Motor neuron (in vitro differentiated cells): ENCODE measurements at places on chromosomes 3 and 15.
A peak's percentile ranks its signal among the peaks of the same experiment; 100 is the strongest.

- ATAC-seq: no peak
Observed at GRCh38 chr3:151568184-151568583, 107.3 kb upstream of the IGSF10 start.

- peak; percentile 64 for ATAC-seq
Observed at GRCh38 chr3:25895443-25895842, 105.6 kb downstream of the OXSM start.

- no peak for ATAC-seq
Observed at GRCh38 chr3:161964857-161965256, 468.2 kb downstream of the OTOL1 start.

DNA sequence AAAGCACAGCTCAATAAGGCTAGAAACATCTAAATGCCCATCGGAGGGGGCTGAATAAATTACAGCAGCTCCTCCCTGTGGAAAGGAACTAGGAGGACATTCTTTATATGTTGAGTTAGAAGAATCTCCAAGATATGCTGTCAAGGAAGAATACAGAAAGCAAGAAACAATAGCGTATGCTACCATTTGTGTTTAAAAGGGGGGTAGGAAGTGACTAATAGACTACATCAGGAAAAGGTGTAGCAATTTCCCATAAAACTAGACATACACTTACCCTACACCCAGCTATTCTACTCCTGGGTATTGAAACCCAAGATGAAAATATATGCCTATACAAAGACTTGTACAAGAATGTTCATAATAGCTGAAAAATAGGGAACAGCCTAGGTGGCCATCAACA lies 21.6 kb downstream of the SEC61A1 start:
- no peak for ATAC-seq

- ATAC-seq: no peak
Observed at GRCh38 chr3:56955492-56956111, 104.9 kb upstream of the SPATA12 start.

DNA sequence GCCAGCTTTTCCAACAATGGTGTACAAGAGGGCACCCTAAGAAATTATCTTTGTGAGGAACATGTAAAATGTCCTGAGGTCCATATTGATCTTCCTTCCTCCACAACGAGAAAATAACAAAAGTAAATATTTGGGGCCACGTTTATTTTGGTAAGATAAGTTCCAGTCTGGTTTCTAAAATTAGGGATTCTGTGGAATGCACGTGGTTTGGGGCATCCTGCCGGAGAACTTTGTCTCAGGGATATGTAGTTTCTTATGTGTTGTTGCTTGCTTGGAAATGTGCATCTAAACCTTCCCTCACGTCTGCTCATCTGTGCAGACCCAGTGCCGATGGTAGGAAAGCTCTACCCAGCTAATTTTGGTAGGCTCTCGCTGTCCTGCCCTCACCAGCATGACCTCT lies 62.8 kb downstream of the CTDSPL start:
- ATAC-seq: no peak

DNA sequence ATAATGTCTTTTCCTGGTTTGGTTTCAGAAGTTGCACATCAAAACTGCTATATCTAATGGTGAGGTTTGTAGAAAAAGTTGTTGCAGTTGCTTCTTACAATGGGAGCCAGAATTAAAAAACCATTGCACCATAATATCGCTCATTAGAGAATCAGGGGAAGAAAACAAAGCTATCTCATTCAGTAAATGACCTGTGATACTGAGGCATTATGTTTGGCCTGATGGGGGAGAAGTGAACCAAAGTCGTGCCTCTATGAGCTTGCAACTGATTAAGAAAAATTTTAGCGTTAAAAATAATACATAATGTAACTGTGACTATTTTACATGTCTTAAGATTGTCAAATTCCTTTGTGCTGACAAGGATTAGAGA lies 60.2 kb upstream of the ARHGEF26 start:
- peak; percentile 40 for ATAC-seq

DNA sequence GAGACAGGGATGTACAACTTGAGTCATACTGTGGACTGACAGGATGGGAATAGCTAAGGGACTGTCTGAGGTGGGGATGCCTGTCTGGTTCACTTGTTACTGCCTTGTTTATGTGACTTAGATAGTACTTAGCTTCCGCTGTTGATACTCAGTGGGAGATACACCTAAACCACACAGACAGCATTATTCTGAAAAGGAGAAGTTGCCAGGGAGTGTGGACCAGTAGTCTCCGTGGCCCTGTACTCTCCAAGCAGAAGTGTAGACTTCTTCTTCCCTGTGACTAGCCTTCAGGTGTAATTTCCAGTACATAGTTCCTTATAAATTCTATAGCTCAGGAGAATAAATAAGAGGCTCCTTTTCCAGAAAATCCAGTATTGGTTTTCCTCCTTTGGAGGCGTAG lies 5.1 kb downstream of the HIGD2B start:
- no peak for ATAC-seq

GRCh38 chr15:67843571-67844387 lies 3.9 kb upstream of the RNU6-1 start:
- peak; percentile 9 for ATAC-seq

- no peak for ATAC-seq
Observed at GRCh38 chr15:40055576-40056293, 16.8 kb upstream of the SRP14 start.

DNA sequence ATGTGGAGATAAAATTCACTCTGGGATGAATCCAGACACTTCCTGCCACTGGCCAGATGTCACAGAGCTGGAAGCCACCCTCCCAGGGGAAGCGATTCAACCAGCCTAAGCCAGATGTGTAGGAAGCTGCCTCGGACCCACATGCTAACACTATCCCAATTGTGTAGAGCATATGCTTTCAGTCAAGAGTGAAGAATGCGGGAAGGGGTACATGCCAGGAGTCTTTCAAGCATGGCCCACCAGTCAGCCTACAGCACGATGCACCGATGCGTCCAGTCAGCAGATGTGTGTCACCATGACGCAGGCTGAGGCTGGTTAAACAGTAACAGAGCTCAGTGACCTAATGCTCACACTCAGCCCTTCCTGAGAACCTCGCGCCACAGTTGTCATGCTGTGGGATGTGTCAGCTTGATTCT lies 38.8 kb upstream of the BNC1 start:
- ATAC-seq: peak; percentile 99

- ATAC-seq: no peak
Observed at GRCh38 chr3:166900866-166901577, 479.1 kb downstream of the ZBBX start.

DNA sequence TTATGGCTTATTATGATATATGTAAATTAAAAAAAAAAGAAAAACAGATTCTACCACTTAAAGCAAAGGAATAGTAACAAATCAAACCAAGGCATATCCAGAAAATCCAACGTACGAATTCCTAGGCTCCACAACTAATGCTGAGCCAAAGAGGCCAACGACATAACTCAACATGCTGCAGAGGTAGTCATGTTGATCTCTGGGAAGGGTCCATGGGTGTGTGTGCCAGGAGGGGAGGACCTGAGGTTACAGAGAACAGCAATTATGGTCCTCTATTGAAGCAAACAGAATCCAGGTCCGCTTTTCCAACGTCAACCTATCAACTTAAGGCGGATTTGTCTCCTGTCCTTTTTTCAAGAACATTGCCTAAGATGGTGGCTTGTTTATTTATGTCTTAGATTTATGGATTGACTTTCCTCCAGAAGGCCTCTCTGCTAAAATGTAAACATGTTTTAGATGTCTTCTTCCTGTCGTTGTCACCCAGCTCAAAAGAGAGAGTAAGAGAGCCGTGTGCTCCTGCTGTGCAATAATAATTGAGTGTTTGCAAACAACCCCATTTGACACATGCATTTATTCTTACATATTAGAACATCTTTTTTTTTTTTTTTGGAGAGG lies 20.4 kb downstream of the NANOGP8 start:
- ATAC-seq: no peak

DNA sequence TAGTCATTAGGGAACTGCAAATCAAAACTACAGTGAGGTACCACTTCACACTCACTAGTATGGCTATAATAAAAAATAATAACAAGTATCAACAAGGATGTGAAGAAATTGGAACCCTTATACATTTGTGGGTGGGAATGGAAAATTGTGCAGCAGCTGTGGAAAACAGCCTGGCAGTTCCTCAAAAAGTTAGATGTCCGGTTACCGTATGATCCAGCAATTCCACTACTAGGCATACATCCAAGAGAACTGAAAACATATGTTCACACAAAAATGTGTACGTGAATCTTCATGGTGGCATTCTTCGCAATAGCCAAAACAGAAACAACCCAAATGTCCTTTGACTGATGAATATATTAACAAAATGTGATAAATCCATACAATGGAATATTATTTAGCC lies 187.9 kb upstream of the LYSMD4 start:
- no peak for ATAC-seq

- no peak for ATAC-seq
Observed at GRCh38 chr15:89067751-89068150, 20.5 kb upstream of the ABHD2 start.

GRCh38 chr3:24440760-24441464 lies 53.7 kb downstream of the THRB start:
- ATAC-seq: no peak

DNA sequence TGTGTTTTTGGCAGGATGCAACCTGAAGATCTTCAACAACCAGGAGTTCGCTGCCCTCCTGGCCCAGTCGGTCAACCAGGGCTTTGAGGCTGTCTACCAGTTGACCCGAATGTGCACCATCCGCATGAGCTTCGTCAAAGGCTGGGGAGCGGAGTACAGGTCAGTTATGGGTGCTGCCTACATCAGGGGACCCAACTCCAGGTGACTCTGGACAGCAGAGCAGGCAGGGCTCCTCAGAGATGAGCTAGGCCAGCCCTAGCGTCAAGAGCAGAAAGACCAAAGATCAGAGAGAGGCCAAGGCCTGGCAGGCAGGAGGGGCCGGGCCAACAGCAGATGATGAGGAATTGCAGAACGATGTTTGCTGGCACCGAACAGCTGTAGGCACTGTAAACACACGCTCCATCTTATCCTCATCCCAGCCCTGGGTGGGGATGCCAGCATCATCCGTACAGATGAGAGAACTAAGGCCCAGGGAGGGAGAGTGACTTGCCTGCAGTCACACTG lies 67.1 kb downstream of the AAGAB start:
- no peak for ATAC-seq

- no peak for ATAC-seq
Observed at GRCh38 chr3:119313461-119313860, 19.3 kb downstream of the ARHGAP31 start.

GRCh38 chr15:40618023-40618422 lies 24.0 kb downstream of the KNL1 start:
- ATAC-seq: no peak

- no peak for ATAC-seq
Observed at GRCh38 chr3:182424006-182424405, 369.3 kb upstream of the ATP11B start.

GRCh38 chr3:131324923-131325322 lies 56.7 kb upstream of the NUDT16 start:
- ATAC-seq: peak; percentile 71

GRCh38 chr3:72441284-72441994 lies 406.8 kb downstream of the SHQ1 start:
- ATAC-seq: no peak

DNA sequence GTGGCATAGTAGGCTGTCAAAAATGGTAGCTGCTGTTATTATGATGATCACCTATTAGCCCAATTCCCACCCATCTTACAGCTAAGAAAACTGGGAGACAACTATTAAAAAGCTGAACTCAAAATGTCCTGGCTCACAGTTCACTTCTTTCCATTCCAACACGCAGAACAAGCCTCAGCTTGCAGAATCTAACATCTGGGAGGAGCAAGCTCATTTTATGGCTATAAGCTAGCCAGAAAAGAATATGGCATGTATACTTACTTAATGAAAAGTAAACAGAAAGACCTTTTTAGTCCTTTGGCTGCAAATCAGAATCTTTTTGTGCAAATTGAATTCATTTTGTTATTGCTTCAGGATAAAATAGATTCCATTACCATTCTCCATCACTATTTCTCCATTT lies 34.8 kb upstream of the CFAP20DC start:
- ATAC-seq: no peak

DNA sequence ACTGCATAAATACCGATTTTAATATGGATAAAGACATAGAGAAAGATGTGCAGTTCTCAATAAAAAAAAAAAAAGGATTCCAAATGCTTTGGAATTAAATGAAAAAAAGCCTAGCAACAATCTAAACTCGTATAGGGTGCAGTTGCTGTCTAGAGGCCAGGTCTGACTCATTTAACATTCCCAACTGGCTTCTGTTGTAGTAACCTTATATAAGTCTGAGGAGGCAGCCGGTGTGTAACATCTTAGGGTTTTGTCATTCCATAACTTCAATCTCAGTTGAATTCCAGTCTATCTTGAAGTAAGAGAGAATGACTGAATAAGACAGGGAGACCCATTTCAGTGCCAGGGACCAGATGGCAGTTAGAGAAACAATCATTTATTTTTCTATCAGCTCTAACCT lies 6.5 kb downstream of the PDCD10 start:
- ATAC-seq: no peak

GRCh38 chr15:75202251-75203016 lies 752 bp downstream of the C15orf39 start:
- ATAC-seq: peak; percentile 48

DNA sequence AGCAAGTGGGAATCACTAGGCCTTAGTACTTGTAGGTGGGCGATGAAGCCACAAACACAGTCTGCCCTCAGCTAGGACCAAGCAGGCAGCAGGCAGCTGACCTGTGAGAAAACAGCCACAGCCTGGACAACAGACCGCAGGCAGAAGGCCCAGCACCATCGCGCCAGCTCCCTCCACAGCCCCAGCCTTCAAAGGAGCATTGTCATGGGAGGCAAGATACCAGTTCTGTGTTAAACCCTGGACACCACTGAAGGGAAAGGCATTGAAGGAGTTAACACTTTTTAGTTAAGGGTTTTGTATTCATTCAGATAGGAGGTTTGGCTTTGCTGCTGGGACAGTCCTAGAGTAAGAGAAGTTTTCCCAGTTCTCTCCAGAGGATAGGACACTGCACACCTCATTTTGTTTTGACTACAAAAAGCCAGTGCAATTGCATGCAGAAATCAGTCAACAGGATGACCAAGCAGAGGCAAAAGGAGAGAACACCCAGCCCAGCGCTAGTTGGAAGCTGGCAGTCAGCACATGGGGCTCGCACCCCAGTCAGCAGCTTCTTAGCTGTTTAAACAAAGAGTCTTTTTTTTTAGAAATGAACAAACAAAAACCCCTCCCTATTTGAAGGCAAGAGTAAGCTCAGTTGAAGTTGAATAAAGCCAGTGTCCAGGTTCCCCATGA lies 286.1 kb upstream of the TPM1 start:
- no peak for ATAC-seq

DNA sequence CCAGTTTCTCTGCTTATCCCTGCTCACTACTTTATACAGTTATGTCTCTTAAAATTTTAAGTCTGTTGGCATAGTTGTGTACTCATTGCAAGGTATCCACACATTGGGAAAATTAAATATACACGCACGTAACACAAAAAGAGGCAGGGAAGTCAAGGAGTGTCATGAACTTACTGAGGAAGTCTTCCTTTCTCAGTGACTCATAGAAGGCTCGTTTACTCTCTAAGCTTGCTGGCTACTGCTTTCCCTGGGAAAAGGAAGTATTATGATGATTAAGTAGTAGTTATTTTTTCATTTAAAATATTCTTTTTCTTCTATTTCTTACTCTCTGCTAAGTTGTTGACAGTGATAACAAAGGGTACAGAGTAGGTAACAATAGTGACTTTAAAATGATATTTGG lies 287.3 kb downstream of the UBE2E2 start:
- no peak for ATAC-seq
